GM12878 (cell line): ENCODE measurements at places on chromosomes 5 and 9.

DNA sequence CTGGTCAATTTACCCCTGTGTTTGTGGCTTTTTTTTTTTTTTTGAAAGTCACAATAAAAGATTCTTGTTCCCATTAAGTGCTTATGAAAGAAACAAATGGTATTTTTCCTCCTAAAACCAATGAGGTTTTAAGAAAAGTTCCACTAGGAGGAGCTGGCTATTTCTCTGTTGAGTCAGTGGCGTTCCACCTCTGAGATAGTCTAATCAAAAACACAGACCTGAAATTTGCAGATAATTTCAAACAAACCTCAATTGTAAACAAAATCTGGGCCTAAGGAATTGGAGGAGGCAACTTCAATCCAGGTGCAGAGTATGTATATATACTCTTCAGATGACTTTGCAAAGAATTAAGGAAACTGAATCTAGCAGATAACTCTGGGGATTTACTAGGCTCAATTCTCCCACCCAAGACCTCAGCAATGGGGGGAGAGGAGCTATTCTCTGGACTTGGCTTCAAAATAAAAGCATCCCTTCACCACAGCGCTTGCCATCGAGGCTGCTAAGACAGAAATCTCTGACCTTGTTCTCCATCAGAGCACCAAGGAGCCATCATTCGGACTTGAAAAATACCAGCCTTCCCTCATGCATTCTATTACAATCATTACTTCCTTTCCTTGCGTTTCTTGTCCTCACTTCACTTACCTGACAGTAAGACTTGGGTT, 52.4 kb downstream of the FANCC start:
- DNase-seq: no peak

GRCh38 chr9:85213650-85214607, 527.8 kb downstream of the AGTPBP1 start:
- no peak for DNase-seq

- no peak for DNase-seq
These were observed 310.4 kb downstream of the GADD45G start for GRCh38 chr9:89915187-89915586.

DNA sequence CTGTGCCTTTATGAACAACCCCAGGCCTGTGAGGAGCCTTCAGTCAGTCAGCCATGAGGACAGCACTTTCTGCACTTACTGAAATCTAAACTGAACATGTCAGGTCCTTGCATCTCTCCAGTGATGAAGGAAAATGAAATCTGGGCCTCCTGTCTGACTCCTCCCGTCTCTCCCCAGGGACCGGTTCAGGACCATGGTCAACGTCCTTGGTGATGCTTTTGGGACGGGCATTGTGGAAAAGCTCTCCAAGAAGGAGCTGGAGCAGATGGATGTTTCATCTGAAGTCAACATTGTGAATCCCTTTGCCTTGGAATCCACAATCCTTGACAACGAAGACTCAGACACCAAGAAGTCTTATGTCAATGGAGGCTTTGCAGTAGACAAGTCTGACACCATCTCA, 77.0 kb upstream of the PLPP6 start:
- no peak for DNase-seq

DNA sequence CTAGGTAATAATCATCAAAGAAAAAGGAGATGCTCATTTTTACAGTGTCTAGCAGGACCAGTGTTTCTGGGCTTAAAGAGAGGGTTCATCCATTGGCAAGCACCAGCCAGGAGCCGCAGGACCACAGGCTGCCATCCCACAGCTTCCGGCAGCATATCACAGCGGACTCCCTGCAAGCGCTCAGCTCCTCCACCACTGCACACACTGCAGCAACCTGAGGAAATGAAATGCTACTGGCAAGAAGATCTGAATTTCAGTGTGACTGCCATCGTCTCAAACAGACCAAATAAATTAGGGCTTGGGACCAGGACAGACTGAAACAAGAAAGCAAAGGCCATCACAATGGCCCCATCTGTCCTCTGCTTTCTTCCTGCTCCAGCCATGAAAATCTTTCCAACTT, 114.2 kb downstream of the TTC39B start:
- DNase-seq: no peak

GRCh38 chr9:32399110-32399815, 14.8 kb downstream of the ACO1 start:
- DNase-seq: no peak

DNA sequence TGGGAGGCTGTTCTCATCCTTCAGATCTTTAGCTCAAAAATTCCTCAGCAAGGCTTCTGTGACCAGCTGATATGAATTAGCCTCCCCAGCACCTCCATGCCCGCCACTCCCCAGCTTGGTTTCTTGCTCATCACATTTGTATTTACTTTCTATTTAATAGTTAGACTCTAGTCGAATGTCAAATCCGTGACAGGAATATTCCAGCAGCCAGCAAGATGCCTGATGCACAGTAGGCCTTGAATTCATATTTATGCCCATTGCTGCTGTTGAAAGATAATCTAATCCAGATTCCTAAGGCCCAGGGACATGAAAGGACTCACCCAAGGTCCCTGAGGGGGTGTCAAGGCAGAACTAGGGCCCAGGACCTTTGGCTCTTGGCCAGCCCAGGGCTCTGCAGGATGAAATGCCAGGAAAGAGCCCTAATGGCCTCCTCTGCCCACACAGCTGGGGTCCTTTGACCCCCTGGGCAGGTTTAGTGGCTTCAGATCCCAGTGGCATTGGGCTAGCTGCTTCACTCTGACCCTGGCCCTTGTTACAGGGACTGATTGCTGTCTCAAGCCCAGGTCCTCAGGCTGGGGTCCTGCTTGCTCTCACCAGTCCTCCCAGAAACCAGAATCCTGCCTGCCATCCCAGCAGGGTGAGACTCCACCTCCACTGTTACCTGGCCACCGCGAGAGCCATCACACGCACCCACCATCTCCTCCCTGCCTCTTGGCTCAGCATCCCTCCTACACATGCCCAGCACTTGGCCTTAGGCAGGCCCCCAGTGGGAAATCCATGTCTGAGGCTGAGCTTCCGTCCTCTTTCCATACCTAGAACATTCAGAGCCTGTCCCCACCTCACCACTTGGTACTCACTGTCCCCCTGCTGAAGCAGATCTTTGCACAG, 7.3 kb downstream of the CSF1R start:
- no peak for DNase-seq
